ENCODE measurements at places on chromosomes 5 and 9.

DNA sequence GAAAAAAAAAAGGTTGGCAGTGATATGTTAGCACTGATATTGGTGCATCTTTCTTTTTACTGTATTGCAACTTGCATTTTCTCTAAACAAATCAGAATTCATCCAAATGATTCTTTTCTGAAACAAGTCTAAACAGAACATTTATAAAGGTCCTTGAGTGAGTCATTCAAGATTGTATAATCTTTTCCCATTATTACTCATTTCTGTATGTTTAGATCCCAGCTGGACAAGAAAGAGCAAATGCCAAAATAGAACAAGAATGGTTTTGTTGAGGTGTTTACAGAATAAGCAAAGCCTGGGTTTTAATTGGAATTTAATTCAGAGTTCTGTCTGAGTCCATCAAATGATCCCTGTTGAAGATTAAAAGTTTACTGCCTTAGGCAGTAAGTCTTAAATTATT, 112.3 kb downstream of the VCAN start:
- no peak for DNase-seq

DNA sequence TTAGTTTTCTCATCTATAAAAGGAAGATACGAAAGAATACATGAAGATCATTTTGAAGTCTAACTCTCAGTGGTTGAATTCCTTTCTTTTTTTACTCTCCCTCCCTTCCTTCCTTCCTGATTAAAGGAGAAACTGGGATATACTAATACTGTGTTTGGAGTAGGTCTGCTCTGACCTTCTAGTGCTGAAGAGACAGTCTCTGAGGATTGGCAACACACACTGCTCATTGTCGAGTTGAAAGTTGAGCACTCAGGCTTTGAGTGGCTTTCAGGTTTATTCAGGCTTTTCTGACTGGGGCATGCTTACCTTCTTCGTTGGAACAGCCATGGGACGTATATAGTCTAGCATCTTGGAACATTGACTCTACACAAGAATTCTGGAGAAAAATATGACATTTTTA, 86.9 kb upstream of the RPS23 start:
- no peak for DNase-seq

DNA sequence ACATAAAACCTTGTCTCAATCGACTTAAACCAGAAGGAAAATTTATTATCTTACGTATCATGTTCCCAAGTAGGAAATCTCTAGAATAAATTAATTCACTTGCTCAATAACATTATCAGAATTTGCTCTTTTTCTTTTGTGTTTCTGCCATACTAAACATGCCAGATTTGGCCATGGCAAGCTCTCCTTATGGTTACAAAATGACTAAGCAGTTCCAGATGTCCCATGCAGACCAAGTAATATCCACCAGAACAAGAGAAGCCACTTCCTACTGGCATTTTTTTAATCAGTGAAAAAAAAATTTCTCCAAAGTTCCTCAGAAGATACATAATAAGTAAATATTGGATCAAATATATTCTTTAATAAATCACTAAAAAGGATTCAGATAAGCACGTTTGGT, 25.2 kb upstream of the ADAMTS6 start:
- DNase-seq, result no peak

DNA sequence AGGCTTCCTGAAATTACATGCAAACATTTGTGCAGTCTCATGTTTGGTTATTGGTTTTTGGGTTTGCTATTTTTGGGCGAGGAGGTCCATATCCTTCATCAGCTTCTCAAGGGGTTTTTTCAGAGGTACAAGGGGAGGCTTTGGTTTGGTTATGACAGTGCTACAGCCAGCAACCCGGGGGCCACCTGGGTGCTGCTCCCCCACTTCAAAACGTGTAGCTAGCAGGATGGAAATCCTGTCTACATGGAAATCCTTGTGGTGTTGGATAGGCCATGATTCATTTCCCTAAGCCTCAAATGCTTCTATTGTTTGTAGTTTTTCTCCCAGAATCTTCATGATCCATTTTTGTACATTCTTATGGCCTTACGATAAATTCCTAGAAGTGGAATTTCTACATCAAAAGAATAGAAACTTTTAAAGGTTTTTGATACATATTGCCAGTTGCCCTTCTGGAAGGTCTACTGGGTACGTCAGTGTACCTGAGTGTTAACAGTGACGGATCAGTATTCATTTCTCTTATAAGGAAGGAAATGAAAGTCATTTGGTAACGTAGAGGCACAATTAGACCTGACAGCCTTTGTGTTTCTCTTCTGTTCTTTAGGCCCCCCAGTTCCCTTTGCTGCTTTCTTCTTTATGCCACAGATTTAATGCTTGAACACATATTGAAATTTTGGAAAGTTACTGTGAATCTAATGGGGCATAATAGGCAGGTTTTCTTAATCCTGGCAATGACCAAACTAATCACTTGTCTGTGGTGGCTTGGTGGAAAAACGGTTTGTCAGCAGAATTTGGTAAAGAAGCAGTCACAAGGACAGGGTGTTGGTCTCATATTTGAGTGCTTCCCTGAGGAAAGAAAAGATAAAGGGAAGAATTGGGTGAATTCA, 69.7 kb upstream of the ABL1 start:
- DNase-seq, result no peak

GRCh38 chr5:57950616-57951228, 468.1 kb upstream of the ACTBL2 start:
- DNase-seq, result no peak

- DNase-seq, result no peak
Measured at GRCh38 chr5:147290261-147290660, 55.4 kb downstream of the STK32A start.

DNA sequence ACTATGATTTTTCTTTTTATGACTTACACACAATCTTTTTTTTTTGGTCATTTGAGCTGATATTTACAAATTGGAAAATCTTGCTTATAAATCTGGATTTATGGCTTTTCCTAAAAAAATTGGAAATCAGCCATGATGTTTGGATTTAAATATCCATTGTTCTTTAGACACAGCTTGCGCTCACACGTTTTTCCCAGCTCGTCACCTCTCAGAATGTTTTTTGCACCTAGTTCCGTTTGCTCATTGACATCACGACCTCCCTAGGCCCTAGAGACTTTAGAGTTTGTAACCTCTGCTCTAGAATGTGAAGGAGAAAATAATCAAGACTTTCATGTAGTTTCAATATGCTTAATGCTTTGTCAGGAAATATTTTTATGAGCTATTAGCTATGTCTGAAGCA, 930.5 kb downstream of the TLE4 start:
- no peak for DNase-seq

DNA sequence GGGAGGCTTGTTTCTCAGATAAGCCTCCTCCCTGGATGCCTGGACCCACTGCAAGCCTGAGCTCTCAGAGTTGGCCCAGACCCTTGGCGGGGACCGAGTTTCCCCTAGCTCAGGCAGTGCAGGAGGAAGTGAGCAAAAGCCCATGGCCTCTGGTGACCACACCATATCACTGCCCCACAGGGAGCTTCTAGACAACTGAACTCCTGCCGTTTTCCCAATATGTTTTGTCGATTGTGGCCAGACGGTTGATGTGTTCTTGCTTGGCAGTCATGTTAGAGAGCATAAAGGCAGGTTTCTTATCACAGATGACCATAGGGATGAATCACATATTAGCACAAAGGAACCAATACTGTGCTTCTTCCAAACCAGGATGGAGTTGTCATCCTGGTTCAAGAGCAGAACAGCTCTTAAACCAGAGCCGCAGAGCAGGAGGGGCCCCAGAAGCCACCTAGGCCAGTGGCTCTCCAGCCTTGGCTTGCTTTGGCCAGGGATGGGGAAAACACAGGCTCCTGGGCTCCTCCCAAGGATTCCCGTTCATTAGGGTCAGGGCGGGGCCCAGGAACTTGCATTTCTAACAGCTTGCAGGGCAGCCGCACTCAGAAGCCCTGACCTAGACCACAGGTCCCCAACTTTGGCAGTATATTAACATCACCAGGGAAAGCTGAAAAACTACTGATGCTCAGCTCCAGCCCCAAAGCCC, 113.1 kb upstream of the TBC1D2 start:
- DNase-seq, result no peak

DNA sequence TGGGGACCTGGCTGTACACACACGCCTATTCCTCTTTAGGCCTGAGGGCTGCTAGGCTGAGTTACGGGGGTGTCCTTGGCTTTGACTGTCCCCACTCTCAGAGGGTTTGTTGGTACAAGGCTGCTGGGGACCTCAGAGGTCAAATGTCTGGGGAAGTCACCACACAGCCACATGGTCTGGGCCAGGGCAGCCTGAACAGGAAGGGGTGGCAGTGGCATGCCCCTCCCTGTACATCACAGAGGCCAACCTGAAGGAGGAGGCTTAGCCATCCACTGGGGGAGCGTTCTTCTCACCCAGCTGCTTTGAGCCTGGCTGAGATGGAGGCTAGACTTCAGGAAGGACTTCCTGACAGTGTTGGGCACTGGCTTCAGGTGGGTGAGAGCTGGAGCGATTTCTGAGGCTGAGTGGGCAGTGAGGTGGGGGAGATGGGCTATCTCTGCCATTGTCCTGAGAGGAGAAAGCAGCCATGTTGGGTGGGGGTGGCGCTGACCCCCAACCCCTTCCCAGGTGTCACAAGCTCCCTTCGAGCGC, 36.3 kb downstream of the CXXC5 start:
- DNase-seq, result no peak
